LoVo (cell line): ENCODE measurements at places on chromosomes 4 and X.

DNA sequence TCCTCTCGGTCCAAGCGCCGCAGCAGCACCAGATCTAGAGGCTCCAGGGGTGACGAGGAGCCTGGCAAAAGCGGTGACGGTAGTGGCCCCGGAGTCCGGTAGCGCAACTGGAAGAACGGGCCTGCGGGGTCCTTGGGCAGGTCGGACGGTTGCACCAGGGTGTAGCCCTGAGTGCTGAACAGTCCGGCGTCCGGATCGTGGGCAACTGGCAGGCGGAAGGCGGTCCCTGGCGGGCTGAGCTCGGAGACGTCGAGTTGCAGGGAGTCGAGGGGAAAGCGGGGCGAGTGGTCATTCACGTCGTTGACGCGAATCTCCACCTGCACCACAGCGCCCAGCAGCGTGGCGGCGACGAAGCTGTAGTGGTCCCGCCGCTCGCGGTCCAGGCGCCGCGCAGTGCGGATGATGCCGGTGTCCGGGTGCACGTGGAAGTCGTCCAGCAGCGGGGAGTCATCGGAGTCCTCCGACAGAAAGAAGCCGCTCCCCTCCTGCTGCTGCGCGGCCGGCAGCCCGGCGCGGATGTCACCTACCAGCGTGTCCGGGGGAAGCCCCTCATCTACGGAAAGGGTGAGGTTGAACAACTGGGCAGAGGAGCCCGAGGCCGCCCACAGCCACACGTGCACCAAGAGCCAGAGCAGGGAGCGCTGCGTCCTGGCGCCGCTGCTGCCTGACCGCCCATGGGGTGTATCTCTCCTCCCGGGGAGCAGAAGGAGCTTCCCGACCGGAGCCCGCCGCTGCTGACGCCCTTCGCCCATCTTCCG lies 837 bp downstream of the DCHS2 start:
- no peak for DNase-seq

- DNase-seq, result no peak
Observed at GRCh38 chr4:101328063-101328602, 19.2 kb downstream of the PPP3CA start.

DNA sequence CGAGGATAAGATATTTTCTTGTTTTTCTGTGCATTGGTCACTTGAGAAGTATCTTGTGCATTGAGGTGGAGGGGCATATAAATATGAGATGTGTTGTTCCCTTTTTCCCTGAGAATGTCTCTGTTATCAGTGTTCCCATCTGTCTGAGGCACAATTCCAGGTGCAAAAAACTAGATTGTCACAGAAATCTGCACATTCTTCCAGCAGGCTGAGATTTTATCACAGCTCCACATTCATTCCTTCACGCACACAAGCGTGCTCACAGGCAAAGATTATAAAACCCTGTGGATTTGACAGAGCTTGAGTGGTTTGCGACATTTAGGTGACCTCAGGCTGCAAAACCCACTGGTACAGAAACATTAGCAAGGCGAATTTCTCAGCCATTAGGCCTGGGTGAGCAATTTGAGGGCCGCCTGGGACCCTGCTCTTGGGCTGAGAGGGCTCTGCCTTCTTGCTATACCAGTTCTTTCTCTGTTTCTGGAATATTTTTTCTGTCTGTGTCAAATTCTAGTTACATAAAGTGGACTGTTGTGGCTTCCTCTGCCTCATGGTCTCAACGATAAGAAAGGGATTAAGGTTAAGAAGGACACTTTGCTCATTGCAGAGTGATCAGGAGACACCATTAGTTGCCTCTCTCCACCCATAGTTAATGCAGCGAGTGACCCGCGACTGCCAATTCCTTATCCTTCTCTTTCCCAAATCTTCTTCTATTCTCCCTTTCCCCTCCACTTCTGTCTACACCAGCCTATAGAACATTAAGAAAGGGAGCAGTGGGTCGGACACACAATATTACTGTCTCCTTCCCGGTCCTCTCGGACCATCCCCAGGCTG lies 86.7 kb upstream of the C1QTNF7 start:
- DNase-seq, result no peak

- DNase-seq, result no peak
Observed at GRCh38 chr4:122668241-122668640, 47.4 kb upstream of the IL21 start.

DNA sequence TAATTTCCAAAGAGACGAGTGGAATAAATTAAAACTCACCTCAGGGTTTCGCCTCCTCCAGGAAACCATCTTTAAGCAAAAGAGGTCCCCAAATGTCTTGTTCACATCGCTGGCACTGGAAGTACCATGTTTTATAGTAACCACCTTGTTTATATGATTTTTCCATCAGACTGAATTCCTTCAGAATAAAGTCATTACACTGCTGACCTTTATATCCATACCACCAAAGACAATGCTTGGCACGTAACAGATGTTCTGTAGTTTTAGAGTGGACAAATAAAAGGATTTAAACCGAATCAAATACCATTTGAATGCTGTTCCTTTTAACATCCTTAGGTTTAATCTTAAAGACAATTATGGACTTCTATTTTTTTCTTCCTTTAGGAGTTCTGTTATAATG lies 4.7 kb downstream of the NUDT6 start:
- no peak for DNase-seq

DNA sequence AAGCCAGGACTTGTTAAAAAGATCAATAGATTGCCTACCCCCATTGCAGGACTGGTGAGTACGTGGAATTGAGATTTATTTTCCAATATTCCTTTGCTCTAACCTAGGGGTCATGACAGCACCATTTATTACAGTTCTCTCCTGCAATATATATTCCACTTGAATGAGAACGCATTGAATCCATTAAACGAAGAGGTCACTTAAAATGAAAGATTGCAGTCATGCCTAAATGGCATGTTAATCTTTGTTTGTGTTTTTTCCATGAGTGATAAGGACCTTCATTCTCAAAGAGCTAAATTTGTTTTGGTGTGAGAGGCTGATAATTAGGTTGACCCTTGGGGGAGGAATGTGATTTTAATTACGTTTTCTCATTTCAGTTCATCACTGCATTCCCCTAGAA lies 13.5 kb upstream of the LIMCH1 start:
- no peak for DNase-seq

DNA sequence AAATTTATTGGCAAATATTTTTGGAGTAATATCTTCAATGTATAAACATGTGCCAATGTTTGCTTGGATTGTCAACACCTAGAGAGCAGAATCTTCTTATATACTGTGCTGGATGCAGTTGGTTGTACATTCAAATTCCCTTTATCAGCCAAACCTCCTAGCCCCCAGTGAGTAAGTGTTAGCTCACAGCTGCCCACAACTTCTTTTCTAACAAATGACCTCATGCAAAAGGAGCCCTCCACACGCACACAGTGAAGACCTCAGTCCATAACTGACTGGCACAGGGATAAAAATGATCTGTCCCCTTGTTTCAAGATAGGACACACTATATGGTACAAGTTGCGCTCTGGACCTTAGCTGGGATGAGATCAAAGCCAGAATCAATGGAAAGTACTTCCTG lies 458.0 kb upstream of the NWD2 start:
- DNase-seq, result no peak

DNA sequence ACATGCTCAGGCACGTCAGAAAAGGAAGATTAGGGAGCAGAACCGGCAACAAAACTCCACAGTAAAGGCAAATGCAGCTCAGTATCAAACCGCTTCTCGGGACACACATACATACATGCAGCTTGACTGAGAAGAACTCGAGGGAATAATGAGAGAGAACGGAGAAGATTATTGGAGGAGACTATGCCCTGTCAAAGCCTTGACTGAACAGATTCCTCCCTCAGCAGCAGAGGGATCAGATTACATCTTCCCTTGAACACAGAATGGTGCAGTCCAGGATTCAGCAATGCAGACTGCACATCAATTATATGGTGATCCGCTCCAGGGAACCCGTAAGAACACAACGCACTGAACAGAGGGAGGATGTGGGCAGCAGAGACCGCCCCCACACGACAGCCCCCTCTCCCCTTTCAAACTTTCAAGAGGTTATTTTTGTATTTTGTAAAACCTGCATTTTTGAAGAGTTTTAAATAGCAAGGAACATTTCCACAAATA lies 183.2 kb downstream of the FBXW7 start:
- DNase-seq, result peak; percentile 47

GRCh38 chr4:55518442-55518841 lies 28.3 kb downstream of the CLOCK start:
- no peak for DNase-seq

- no peak for DNase-seq
Observed at GRCh38 chr4:126766241-126766640, 866.5 kb upstream of the INTU start.

- no peak for DNase-seq
Observed at GRCh38 chrX:41512394-41512793, 65.3 kb downstream of the NYX start.

- DNase-seq, result no peak
Observed at GRCh38 chrX:40912166-40912565, 173.1 kb upstream of the USP9X start.

- no peak for DNase-seq
Observed at GRCh38 chr4:75844151-75844662, 58.0 kb downstream of the PPEF2 start.

- peak; percentile 20 for DNase-seq
Observed at GRCh38 chr4:128560754-128561495, 248.6 kb upstream of the JADE1 start.

DNA sequence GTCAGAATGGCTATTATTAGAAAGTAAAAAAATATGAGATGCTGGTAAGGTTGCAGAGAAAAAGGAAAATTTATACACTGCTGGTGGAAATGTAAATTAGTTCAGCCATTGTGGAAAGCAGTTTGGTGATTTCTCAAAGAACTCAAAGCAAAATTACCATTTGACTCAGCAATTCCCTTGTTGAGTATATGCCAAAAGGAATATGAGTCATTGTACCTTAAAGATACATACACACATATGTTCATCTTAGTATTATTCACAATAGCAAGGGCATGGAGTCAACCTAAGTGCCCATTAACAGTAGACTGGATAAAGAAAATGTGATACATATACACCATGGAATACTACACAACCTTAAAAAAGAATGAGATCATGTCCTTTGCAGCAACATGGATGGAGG lies 148.2 kb downstream of the COMMD8 start:
- DNase-seq, result no peak

- DNase-seq, result no peak
Observed at GRCh38 chr4:48409203-48409602, 67.9 kb downstream of the SLAIN2 start.

DNA sequence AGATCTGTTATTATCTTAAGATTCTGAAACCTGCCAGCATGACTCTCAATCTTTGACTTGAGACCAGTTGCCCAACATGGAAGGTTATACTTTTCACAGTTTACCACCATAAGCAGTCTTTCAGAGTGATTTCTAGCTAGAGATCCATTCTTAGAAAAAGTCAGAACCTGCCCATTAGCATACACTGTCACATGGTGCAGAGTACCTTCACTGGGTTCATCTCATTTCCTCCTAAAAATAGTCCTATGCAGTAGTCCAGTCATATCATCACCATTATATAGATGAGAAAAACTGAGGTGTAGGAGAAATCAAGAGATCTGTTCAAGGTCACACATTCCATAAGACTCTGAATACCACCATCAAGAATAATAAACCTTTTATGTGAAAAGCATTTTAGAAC lies 153.6 kb downstream of the AR start:
- no peak for DNase-seq

GRCh38 chr4:159045321-159045720 lies 57.6 kb upstream of the RAPGEF2 start:
- DNase-seq, result no peak

DNA sequence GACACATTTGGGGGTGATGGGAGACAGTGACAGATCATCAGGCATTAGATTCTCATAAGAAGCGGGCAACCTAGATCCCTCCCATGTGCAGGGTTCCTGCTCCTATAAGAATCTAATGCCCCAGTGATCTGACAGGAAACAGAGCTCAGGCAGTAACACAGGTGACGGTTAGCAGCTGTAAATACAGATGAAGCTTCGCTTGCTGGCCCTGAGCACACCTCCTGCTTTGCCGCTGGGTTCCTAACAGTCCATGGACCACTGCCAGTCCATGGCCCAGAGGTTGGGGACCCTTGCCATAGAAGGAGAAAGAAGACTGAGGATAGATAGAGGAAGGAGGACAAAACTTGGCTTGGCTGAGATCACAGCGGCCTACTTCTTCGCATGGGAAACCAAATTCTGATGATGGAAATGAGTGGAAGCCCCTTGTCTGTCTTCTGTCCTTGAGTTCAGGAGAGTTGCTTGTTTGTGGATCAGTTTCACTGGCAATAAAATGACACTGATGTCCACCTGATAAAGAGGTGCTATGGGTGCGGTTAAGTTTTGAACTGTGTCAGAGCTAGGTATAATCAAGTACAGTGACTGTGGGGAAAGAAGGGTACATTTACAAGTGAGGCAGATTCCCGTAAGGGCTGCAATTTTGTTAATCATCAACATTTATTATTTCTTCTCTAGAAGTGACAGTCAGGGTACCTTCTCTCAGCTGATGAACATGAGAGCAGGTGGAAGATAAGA lies 1.7 kb upstream of the TIFA start:
- no peak for DNase-seq

DNA sequence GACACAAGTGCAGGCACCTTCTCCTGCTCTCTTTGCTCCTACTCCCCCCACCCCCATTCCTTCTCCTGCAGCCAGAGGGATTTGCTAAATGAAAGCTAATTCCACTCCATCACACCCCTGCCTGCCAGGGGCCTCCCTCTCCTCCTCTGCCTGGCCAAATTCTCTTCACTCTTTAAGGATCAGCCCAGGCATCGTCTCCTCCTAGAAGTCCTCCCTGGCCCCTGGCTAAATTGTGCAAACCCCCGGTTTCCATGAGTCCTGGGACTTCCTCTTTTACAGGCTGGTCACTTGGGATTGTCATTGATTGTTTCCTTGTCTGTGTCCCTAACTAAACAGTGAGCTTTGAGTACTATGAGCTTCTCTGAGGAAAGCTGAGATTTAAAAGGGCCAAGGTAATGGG lies 8.7 kb upstream of the ABLIM2 start:
- no peak for DNase-seq
